ENCODE measurements at places on chromosomes 4 and X. TPM values are rescaled to one million over a fixed set of nuclear protein-coding genes. Genes with fewer than 3 reads are reported as not detected.

DNA sequence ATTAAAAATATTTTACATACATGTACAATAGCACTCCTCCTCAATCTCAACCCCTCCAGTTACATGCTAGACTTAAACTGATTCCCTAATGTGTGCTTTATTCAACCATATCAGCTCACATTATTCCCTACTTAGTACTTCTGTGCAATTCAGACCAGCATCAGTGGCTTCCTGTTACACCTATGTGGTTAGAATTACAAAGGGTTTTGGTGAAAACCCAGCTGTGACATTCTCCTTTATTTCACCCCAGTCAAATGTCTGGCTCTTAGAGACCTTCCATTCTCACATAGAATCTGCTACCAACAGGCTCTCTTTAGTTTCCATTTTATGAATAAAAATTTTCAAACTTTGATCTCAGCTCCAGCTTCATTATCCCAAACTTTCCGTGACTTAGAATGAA is 85.2 kb upstream of the SLC7A11 start:
- H3K27ac ChIP-seq = no peak overlapping the region
- no peak overlapping the region for H3K4me3 ChIP-seq
- H3K36me3 ChIP-seq = no peaks in the 10 kb centered on the region
- H3K27me3 ChIP-seq = no peaks in the 10 kb centered on the region

DNA sequence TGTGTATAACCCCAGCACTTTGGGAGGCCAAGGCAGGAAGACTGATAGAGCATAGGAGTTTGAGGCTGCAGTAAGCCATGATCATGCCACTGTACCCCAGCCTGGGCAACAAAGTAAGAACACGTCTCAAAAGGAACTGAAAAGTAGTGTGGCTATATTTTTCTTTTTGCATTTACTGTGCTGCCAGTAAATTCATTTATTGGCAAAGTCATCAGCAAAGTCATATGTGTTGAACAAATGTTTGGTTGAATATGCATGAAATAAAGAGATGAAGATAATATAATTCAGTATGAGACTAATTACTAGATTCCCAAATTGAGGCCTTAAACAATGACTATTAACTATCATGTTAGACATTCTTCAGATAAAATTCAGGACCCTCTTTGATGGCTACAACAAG is 829.1 kb downstream of the PCDH7 start:
- no peaks in the 10 kb centered on the region for H3K27me3 ChIP-seq
- no peak overlapping the region for H3K27ac ChIP-seq
- H3K4me3 ChIP-seq = no peak overlapping the region
- no peaks in the 10 kb centered on the region for H3K4me1 ChIP-seq

Gene DTHD1
- not detected for total RNA-seq

DNA sequence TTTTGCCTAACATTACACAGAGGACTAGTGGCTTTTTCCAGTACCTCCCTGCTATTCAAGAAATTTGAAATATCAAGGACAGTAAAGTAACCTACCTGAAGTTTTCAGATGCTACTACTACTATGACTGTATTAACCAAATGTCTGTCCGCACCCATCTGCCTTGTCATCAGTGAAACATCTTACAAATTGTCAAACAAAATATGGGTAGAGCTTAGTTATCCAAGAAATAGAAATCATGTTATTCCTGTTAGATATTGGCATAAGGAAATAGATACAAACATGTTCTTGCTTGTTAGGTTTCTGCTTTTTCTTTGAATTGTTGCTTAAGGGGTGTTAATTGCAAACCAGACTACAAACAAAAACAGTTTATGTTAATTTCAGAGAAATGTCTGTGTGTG is 63.9 kb downstream of the PLS3 start:
- H3K36me3 ChIP-seq = peaks cover 14% of the 10 kb centered on the region
- H3K27me3 ChIP-seq = peaks cover 14% of the 10 kb centered on the region
- no peak overlapping the region for H3K4me3 ChIP-seq
- H3K4me1 ChIP-seq = peaks cover 16% of the 10 kb centered on the region

Gene ZFP42
- total RNA-seq = not detected

- H3K27me3 ChIP-seq = no peaks in the 10 kb centered on the region
- H3K4me3 ChIP-seq = no peak overlapping the region
Observed at GRCh38 chr4:183936574-183937345, 31.7 kb downstream of the STOX2 start.

DNA sequence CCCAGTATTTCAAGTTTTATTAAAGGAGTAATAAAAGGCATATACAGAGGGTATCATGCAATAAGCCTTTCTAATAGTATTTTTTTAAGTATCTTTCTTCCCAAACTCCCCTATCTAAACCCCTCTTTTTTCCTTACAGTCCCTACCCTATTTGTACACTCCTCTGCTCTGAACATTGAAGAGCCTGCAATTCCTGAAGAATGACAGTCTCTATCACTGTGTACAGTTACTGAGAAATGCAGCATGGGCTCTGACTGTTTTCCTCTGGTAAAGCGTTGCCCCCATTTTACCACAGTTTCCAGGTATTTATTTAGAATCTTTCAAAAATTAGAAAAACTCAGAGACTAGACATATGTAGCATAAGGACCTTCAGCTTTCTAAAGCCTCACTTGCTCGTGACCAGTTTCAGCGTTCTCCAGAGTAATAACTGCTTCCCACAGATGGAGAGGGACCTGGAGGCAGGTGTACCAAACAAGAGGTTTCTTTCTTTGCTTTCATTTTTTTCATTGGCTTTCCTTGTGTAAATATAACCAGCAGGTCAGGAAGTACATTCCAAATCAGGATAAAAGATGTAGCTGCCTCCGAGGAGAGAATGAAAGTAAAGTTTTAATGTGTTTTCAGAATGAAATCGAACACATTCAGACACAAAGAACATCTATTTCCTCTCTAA is 230.8 kb downstream of the CFAP299 start:
- no peak for DNase-seq
- H3K36me3 ChIP-seq = no peaks in the 10 kb centered on the region
- peak overlapping the region; percentile 73 for H3K4me3 ChIP-seq
- H3K27me3 ChIP-seq = no peaks in the 10 kb centered on the region
- peak overlapping the region; percentile 19 for H3K27ac ChIP-seq

GRCh38 chr4:47639531-47639930 is 154.5 kb downstream of the ATP10D start:
- no peaks in the 10 kb centered on the region for H3K27me3 ChIP-seq
- no peak for DNase-seq
- H3K27ac ChIP-seq = no peak overlapping the region

DNA sequence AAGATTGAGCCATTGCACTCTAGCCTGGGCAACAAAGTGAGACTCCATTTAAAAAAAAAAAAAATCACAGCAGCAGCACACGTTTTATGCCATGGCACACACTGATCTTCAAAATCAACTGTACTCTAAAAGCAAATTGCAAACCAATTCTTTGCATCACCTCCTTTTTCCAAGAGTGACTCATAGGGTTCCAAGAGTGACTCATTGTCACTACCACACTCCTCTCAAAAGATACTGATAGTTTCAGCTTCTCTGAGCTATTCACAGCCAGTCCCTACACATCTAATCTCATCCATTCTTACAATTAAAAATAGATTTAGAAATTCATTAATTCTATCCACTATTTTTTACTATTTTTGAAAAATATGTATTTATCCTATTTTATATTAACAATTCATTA is 1494.9 kb upstream of the AGA start:
- no peaks in the 10 kb centered on the region for H3K27me3 ChIP-seq
- no peaks in the 10 kb centered on the region for H3K36me3 ChIP-seq
- no peak overlapping the region for H3K27ac ChIP-seq
- no peaks in the 10 kb centered on the region for H3K4me1 ChIP-seq
- no peak overlapping the region for H3K4me3 ChIP-seq

Gene GPR143
- not detected for total RNA-seq

- peaks cover 10% of the 10 kb centered on the region for H3K4me1 ChIP-seq
- no peak overlapping the region for H3K27ac ChIP-seq
- DNase-seq = no peak
- no peaks in the 10 kb centered on the region for H3K27me3 ChIP-seq
- H3K4me3 ChIP-seq = no peak overlapping the region
Observed at GRCh38 chrX:17812763-17813162, 48.3 kb downstream of the RAI2 start.

DNA sequence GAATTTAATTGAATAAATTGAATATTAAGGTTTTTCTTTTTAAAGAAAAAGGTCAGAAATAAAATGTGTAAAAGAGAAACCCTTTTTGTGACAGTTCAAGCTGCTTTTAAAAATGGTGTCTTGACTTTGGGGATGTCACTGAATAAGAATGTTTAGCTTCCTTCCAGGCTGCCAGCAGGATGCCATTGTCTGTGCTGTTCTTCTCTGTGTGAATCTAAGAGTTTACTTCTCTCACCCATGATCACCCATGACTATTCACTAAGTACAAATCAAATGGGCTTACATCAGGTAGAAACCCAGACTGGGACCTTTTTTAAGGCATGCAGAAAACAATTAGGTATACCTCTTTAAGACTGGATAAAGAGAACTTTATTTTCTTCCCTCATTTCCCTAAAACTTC is 115.3 kb downstream of the DACH2 start:
- no peaks in the 10 kb centered on the region for H3K36me3 ChIP-seq
- no peak overlapping the region for H3K4me3 ChIP-seq
- DNase-seq = no peak

Gene GPR119
- not detected for total RNA-seq

DNA sequence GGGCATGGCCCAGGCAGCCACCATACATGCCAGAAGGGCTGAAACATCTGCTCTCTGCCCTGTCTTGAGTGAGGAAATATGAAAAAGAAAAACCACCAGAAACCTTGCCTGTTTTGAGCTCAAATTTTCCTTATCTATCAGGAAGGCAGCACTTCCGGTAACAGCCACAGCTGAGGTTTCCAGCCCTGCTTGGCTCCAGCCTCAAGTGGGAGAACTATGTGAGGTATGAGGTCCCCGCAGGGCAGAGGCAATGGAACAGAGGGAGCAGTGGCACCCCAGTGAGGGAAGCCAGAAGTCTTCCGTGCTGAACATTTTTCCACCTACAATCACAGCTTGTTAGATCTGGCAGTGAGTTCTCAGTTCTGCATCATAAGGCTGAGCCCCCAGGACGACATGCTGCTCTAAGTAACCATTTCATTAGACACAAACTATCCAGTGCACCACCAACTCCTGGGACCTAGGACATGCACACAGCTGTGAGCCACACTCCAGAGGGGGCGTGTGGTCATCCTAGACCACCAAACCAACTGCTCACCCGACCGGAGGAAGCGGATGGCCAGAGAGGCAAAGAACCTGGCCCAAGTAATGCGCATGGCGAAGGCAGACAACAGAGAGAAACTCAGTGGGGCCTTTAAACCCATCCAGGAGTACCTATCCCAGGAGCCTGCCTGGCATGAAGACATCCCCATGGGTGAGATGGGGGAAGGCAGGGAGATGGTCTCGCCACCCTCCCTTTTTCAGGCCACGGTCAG is 22.6 kb downstream of the WDR1 start:
- H3K36me3 ChIP-seq = peaks cover 88% of the 10 kb centered on the region
- H3K4me1 ChIP-seq = peaks cover 68% of the 10 kb centered on the region
- peak overlapping the region; percentile 99 for H3K27ac ChIP-seq
- DNase-seq = peak; percentile 97

- DNase-seq = no peak
- H3K4me1 ChIP-seq = no peaks in the 10 kb centered on the region
- H3K27me3 ChIP-seq = no peaks in the 10 kb centered on the region
- no peaks in the 10 kb centered on the region for H3K36me3 ChIP-seq
Observed at GRCh38 chrX:23202326-23202725, 132.3 kb upstream of the PTCHD1 start.

- H3K4me1 ChIP-seq = peaks cover 26% of the 10 kb centered on the region
- no peaks in the 10 kb centered on the region for H3K27me3 ChIP-seq
- peak overlapping the region; percentile 74 for H3K27ac ChIP-seq
Observed at GRCh38 chr4:184643731-184644130, 5.5 kb downstream of the CASP3 start.

- H3K4me3 ChIP-seq = no peak overlapping the region
- no peak overlapping the region for H3K27ac ChIP-seq
- H3K36me3 ChIP-seq = no peaks in the 10 kb centered on the region
- DNase-seq = no peak
- no peaks in the 10 kb centered on the region for H3K4me1 ChIP-seq
Observed at GRCh38 chrX:37860721-37861120, 13.3 kb upstream of the DYNLT3 start.

GRCh38 chrX:122866532-122866931 is 317.5 kb upstream of the GRIA3 start:
- no peaks in the 10 kb centered on the region for H3K36me3 ChIP-seq
- peak; percentile 11 for DNase-seq
- H3K27me3 ChIP-seq = no peaks in the 10 kb centered on the region
- peak overlapping the region; percentile 36 for H3K27ac ChIP-seq

DNA sequence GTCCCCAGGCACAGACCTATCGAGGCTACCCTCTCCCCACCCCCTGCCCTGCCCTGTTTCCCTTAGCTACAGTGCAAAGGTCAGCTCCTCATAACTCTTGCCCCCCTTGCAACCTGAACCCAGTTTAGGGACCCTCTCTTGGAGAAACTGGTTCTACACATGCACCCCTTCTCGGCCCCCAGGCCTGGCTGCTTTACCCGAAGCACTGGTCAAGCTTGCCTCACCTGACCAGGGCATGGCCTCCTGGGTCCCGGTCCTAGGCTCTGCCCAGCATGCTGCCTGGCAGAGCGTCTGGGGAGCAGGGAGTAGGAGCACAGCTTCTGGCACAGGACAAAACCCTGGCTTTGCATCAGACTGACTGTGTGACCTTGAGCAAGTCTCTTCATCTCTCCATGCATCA is 28.0 kb downstream of the ZNF185 start:
- DNase-seq = no peak
- no peaks in the 10 kb centered on the region for H3K4me1 ChIP-seq

DNA sequence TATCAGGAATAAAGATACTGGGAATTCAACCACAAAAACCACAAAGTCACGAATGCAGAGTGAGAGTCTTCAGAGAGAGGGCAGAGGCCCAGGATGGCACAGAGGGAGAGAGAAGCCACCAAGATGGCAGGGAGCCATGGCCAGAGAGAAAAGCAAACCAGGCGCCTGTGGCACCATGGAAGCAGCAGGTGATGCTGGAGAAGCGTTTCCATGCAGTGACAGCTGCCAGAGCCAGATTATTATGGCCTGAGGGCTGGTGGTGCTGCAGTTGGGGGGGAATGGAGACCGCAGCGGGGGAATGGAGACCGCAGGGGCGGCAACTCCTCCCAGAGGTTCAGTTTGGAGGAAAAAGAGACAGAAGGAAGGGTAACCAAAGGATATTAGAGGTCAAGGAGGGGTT is 5.8 kb downstream of the TAFAZZIN start:
- H3K36me3 ChIP-seq = no peaks in the 10 kb centered on the region
- no peak for DNase-seq
- H3K27ac ChIP-seq = no peak overlapping the region
- H3K27me3 ChIP-seq = no peaks in the 10 kb centered on the region
- no peaks in the 10 kb centered on the region for H3K4me1 ChIP-seq
- no peak overlapping the region for H3K4me3 ChIP-seq

- no peaks in the 10 kb centered on the region for H3K27me3 ChIP-seq
- no peak for DNase-seq
- H3K36me3 ChIP-seq = no peaks in the 10 kb centered on the region
- no peak overlapping the region for H3K27ac ChIP-seq
- H3K4me1 ChIP-seq = peaks cover 6% of the 10 kb centered on the region
Observed at GRCh38 chr4:41540687-41541086, 2.7 kb downstream of the LIMCH1 start.
